K562 (cell line): ENCODE measurements at places on chromosomes 4 and X. TPM values are rescaled to one million over a fixed set of nuclear protein-coding genes. Genes with fewer than 3 reads are reported as not detected.

DNA sequence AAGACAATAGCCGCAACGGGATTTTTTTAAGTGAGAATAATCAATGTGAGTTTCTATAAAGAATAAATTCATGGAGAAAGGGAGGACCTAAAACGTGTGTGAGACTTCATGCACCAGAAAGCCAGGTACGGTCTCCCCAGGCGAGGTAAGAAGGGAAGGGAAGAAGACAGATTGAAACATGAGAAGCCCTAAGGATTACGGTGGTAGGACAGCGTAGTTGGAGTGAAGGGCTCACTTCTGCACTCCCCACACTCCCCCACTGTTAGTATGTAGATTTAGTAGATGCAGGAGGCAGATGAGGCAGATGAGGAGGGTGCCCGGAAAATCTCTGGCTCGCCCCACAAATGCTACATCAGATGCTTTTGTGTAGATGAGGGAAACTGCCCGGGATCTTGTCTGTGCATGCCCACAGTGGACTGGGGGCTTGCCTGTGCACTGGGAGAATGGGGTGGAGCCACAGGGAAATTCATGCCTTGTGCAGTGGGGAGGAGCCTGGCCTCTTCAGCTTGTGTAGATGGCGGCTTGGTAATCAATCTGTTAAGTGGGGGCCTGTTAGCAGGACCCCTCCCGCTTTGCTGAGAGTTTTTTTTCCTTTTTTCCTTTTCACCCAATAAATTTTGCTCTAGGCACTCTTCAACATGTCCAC lies 1544.5 kb upstream of the TENM3 start:
- no peak for DNase-seq

DNA sequence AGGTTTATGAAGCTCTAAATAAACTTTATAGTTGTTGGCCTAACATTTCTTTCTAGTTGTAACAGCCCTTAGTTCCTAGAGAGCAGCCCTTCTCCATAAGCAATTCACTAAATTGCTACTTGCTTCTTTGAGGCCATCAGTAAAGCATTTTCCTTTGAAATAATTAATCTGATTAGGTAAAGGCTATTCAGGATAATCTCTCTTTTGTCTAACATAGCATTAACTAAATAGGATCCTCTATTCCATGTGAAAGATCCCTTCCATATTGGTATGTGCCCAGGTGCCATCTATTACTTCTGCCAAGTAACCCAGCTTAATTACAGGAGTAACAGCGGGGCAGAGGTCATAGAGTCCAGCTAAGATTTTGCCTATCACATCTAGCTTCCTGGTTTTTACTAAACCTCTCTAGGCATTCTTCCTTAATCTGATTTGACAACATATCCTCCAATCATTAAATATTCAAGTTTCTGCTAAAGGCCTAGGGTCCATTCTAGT lies 1408.0 kb downstream of the PCDH18 start:
- DNase-seq: no peak

GRCh38 chr4:70902577-70903290 lies 565 bp downstream of the MOB1B start:
- peak; percentile 61 for DNase-seq

- peak; percentile 13 for DNase-seq
Measured at GRCh38 chr4:95129821-95130311, 372.1 kb downstream of the BMPR1B start.

DNA sequence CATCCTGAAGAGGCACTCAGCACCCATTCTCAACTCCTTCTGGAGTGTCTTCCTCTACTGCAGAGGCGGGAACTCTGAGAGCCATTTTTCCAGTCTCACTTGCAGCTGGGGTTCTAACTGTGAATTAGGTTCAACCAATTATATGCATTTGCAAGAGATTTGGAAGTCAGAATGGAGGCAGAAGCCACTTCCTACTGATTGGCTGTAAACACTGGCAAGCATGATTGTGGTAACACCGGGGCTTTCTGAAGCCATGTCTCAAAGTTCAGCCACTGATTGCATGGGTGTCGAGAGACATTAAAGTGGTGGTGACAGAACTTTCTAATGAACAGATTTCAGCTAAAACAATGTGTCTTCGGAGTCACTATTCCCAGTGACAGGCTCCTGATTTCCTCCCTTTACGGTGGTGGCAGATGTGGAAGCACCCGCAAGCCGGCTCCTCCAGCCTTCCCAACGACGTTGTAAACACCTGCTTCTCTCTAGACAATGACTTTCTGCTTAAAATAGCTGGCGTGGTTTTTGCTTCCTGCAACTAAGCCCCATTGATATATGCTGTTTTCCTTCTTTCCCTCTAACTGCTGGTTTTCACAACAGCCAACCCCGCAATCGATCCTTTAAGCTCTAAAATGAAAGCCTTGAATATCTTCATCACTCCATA lies 92.0 kb downstream of the IRF2 start:
- no peak for DNase-seq

DNA sequence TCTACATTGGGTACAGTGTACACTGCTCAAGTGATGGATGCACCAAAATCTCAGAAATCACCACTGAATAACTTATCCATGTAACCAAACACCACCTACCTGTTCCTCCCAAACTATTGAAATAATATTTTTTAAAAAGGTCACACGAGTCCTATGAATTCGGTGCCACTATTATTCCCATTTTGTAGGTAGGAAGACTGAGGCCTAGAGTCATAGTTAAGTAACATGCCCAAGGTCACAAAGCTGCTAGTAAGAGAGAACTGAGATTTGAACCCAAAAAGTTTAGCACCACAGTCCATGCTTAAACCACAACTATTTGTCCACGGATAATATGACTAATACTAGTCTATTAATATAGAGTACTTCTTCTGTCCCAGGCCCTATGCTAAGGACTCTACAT lies 2.7 kb downstream of the ARHGEF6 start:
- DNase-seq: no peak

The ZXDA gene
- total RNA-seq: 0.42 and 0.60 TPM in 2 replicates

- no peak for DNase-seq
Measured at GRCh38 chrX:10240918-10241317, 84.1 kb downstream of the CLCN4 start.

The DKK2 gene
- total RNA-seq: not detected in 2 replicates

DNA sequence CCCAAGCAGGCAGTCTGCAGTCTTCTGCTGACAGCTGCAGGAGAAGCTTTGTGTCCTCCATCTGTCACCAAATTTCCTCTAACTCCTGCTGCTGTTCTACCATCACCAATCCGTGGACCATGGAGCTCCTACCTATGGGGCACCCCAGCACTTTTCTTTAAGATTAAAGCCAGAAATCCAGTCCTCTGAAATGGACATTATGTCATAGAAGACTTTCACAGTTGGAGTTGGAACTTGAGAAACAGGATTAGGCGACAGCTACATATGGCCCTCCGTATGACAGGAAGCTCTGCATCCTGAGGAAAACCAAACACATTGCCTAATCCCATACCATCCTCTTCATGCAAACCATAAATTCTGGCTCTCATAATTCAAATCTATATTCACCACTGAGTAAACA lies 470.6 kb upstream of the GALNTL6 start:
- DNase-seq: no peak

The CT45A10 gene
- total RNA-seq: 107 and 108 TPM in 2 replicates

- DNase-seq: no peak
Measured at GRCh38 chr4:70603856-70604255, 11.8 kb downstream of the AMBN start.

The CCKAR gene
- not detected in 2 replicates for total RNA-seq

The LINC00632 gene
- 0.20 and 0.47 TPM in 2 replicates for total RNA-seq

The PALLD gene
- 0.35 and 0.89 TPM in 2 replicates for total RNA-seq

- no peak for DNase-seq
Measured at GRCh38 chr4:37891260-37892159, 626 bp downstream of the TBC1D1 start.

DNA sequence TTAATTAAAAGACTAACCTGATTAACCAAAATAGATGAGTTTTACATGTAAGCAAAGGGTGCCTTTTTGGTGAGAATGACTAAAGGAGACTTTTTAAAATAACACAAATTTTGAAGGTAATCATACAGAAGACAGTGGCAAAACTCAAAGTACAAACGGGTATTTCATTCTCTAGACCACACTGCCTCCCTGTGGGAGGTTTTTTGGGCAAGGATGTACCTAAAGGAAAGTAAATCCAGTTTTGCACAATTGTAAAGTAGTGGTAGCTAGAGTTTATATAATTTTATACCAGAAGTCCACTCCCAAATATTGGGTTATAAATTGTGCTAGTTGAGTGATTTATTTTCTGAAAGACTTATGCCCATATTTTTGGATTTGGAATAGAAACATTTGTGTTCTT lies 201.0 kb downstream of the PAPSS1 start:
- DNase-seq: peak; percentile 9

The WDR17 gene
- 0.04 TPM in 1 of 2 replicates, not detected in the other for total RNA-seq

DNA sequence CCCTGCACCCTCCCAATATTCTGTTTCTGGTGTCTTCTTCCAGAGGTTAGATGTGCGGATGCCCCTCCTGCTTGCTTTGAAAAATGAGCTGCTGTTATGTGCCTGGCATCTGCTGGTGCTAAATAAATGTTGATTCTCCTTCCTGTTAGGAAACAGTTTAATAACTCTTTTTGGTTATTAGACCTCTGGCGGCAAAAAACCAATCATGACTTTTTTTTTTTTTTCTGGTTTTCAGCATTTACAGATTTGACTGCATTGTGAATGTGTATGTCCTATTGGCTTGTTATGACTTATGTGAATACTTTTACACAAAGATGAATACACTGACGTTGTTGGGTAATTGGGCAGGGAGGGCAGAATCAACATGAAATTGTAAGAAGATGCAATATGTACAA lies 13.6 kb upstream of the TMEM156 start:
- DNase-seq: no peak

The TCEAL8 gene
- 47.8 and 49.0 TPM in 2 replicates for total RNA-seq

GRCh38 chr4:139593091-139593564 lies 37.1 kb upstream of the SETD7 start:
- peak; percentile 16 for DNase-seq

The C4orf51 gene
- not detected in 2 replicates for total RNA-seq
